CD4-positive, alpha-beta T cell treated with Interferon alpha-2 for 1 hour (primary cell): ENCODE measurements at places on chromosomes 2 and 18.

DNA sequence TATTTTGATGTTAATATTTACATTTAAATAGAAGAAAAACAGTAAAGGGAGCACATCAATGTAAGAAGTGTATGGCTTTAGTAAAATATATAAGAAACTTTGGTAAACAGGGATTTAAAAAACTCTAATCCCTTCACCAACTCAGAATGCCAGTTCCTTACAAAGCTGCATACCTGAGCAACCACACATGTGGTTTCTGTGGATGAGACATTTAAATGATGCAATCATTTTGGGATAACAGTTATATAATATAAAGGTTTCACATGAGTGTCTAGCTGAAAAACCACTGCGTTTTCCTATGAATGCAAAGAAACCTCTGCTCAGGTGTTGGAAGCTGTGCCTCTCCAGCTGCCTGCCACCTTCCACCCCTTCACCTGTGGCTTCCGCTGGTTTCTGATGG lies 209.1 kb upstream of the REV1 start:
- DNase-seq: no peak

DNA sequence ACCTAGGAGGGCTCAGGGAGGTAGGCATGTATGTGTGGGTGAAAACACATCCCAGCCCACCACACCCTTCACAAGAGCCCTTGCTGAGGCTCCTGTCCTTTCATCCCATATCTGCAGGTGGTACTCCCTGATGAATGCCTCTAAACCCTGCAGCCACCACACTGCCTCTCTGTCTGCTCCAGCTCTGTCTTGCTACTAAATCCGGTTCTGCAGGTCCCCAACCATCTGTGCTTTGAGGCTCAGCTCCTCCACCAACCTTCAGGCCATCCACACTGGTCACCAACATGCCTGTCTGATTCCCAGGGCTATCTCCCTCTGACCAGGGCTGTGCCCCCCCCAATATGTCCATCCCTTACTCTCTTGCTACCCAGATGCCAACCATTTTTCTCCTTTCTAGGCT lies 92.7 kb downstream of the BIN1 start:
- DNase-seq: no peak

GRCh38 chr2:33681364-33681757 lies 82.3 kb upstream of the FAM98A start:
- DNase-seq: no peak

DNA sequence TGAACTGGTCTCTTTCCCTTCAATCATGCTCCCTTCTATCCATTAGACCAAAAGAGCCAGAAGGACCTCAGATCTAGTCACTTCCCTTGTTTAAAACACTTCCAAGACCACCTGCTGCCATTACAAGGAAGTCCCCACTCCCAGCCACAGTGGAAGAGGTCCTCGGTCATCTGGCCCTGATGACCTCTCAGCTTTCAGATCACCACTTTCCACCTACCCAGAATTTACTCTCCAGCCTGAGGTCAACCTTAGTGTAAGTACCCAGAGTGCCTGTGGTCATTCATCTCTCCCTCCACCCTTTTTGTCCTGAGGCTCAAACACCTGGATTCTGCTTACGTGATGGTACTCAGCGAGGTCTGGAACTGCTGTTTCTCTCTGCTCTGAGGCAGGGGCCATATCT lies 67.1 kb downstream of the MARCO start:
- DNase-seq: no peak

- DNase-seq: peak; percentile 12
Measured at GRCh38 chr2:40470822-40471813, 19.2 kb upstream of the SLC8A1 start.

- no peak for DNase-seq
Measured at GRCh38 chr2:204166961-204167360, 230.4 kb downstream of the ICOS start.

DNA sequence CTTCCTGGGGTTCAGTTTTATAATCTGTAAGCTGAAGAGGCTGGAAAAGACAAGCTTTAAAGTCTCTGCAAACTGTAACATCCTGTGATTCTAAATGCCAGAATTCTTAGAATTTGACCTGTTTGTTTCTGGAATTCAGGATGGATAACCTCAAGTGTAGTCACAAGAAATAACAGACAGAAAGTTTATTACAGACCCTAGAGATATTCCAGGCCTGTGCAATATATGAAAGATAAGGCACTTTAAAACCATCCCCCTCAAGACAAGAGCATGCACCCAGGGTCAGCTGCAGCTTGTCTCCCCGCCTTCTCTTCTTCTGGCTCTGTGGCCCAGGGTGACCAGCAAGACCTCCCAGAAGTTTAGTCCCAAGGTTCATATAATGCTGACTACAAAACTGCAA lies 298.7 kb upstream of the ACVR2A start:
- DNase-seq: no peak

DNA sequence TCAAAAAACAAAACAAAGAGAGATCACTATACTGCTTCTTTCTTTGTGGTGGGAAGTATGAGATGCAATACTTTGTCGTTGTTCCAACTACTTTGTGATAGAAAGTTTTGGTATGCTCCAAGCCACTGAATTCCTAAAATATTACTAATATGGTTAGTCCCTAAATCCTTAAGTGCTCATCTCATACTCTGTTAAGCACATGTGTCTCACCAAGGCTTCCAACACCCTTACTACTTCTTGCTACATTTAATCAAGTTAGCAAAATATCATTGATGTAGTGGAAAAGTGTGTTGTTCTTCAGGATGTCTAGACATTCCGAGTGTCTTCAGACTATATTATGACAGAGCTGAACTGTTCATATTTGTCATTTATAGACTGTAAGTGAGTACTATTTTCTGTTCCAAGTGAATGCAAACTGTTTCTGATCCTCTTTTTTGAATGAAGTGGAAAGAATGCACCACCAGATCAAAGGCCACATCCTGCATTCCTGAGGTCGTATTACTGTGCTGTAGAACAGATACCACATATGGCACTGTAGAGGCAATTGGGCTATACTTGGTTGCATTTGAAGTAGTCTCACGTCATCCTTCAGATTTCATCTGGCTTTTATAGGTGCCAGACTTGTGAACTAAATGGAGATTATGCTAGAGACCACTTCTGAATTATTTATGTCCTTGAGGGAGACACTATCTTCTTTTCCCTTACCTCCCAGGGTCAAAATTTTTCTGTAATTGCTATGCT lies 298.4 kb upstream of the ZNF521 start:
- DNase-seq: no peak

- no peak for DNase-seq
Measured at GRCh38 chr2:652881-653480, 24.2 kb downstream of the TMEM18 start.

- DNase-seq: no peak
Measured at GRCh38 chr18:74368901-74369705, 53.5 kb downstream of the C18orf63 start.

DNA sequence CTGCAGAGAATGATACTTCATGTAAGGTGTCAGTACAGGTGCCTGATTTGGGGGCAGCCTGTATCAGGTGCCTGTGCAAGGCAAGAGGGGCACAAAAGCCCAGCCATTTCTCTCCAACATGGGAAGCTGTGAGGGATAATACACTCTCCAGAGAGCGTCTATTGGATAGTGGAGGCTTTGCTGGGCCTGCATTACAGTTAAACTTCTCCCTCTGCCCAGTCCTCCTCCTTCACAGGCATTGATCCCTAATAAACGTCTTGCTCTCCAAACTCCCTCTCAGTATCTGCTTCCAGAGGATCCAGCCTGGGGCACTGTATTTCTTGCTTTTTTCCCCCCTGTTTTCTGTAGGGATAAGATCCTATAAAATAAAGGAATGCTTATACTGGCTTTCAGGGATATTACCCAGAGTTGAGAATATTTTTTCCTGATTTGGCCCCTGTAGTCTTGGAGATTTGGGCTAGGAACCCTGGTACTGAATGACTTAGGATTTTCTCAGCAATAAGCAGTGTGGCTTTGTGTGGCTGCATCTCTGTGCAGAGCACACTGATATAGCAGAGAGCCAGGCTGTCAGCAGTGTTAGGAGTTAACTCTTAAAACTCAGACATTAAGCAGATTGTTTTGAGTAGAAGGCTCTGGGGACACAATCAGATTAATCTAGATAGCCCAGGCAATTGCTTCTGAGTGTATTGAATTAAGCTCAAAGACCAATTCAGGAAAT lies 330.6 kb downstream of the CYRIA start:
- DNase-seq: no peak

GRCh38 chr2:216436383-216436782 lies 24.1 kb downstream of the SMARCAL1 start:
- no peak for DNase-seq

DNA sequence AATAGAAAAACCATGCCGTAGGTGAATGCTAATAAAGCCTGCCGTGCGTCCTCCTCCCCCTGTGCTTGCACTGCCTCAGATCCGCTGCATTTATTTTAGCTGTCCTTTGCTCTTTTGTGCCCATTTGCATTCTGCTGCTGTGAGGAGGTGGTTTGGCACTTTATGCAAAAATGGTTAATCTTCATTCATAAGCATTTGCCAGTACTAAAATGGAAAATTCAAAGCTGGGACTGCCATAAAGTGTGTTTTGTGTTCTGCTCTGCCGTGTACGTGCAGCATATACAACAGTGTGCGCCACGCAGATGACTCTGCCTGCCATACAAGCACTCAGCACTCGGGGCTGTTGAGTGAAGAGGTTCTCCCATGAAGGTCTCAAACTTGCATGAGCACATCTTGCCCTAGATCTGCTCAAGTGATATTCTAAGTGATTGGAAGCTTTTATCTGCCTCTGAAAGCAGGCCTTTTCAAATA lies 73.6 kb downstream of the SPATS2L start:
- no peak for DNase-seq
